ENCODE measurements at places on chromosomes 16 and 17.

DNA sequence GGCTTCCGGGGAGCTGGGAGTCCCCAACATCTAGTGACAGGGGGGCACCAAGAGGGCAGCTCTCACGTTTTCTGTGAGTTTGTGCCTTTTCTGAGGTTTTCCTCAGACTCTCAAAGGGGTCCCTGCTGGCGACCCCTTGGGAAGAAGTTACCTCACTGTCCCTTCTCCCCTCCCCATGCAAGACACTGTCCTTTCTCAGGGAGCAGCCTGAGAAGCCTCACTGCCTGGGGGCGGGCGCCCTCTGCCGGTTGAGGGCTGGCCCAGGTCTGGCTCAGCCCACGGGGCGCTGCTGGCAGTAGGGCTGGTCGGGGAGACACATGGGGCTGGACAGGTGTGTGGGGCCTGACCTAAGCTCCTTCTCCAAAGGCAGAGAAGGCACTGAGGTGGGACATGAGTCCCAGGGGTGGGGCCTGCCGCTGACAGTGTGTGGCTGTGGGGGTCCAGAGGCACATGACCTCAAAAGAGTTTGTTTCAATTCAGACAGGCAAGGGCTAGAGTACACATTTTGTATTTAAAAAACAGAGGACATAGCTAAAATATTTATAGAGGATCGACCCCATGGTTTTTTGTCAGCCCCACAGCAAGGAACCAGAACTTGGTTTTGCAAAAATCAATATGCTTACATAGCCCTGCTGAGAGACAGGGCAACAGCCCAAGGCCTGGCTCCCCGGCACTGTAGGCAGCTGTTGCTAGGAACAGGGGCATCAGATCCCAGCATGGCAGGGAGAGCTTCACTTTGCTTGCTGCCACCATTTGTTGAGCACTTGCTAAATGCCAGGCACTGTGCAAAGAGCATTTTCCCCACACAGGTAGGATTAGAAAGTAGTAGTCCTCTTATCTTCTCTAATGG, 18.5 kb upstream of the ALDH3A1 start:
- peak; percentile 68 for DNase-seq

DNA sequence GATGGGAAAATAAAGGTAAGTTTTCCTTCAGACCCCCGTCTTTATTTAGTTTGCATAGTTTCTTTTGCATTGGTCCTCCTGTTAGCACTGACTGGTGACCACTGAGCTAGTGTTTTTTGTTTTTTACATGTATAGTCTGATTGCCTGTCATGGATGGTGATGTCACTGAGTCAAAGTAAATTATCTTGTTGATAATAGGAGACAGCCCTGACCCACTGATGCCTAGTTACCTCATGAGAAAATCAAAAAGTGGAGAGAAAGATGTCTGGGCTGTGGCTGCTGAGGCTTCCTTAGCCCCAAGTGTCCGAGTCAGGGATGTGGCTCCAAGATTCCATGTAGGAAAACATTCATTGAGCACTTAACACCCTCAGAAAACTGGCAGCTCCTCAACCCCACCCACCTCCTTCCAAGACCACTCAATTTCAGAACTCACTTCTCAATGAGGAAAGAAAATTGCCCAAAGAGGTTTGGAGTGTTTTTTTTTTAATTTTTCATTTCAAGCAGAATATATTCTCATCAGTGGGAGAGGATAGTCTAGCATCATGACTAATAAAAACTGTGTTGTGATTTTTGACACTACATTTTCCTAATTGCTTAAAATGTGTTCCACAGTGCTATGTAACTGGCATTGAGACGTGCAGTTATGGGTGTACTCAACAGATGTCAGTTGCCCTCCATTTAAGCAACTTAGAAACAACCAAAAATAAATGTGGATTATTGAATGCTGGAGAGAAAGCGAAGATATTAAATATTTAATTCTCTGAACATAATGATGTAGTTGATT, 38.7 kb upstream of the NUDT7 start:
- no peak for DNase-seq

- peak; percentile 89 for DNase-seq
These were observed 1.2 kb upstream of the METTL26 start for GRCh38 chr16:637081-638018.

GRCh38 chr16:1745900-1746692, 25.2 kb downstream of the NME3 start:
- no peak for DNase-seq
